ENCODE measurements at places on chromosomes 1 and 21.

GRCh38 chr1:174736831-174737230, 262.9 kb upstream of the CACYBP start:
- no peak for DNase-seq

DNA sequence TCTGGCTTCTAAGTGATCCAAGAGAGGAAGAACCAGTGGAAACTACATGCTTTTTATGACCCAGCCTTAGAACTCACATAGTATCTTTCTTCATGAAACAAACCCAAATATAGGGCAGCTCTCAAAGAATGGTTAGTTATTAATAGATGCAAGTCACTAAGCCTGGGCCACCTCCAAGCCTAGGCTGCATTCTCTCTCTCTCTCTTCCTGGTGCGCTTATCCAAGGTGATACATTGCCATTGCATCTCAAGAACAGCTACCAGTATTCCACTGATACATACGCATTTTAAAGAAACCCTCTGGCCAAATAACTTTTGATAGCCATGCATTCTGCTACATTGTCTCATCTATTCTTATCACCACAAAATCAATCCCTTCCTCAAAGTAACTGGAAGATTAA, 455.6 kb upstream of the ADGRL2 start:
- no peak for DNase-seq

- no peak for DNase-seq
Measured at GRCh38 chr1:92968138-92969032, 7.1 kb upstream of the DIPK1A start.

GRCh38 chr1:193680247-193680923, 494.0 kb upstream of the B3GALT2 start:
- no peak for DNase-seq

GRCh38 chr1:117664314-117664713, 58.5 kb downstream of the TENT5C start:
- no peak for DNase-seq

GRCh38 chr1:8396083-8396785, 78.3 kb downstream of the SLC45A1 start:
- no peak for DNase-seq

DNA sequence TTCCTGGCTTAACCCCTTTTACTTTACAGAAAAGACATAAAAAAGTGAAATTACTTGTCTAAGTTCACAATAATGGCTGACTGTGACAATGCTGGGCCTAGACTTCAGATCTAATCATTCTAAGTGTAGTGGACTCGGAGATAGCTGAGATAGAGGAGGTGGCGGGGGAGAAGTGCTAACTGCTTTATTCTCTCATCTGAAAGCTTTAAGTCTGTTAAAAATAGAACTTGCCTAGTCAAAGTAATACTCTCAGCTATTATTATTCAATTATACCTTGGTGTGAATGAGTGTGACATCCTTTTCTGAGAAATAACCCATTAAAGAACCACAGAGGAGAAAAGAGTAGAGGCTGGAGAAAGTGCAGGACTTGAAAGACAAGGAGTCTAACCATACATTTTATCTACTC, 96.1 kb upstream of the OLIG2 start:
- no peak for DNase-seq

GRCh38 chr21:37045556-37045955, 27.3 kb downstream of the PIGP start:
- no peak for DNase-seq

DNA sequence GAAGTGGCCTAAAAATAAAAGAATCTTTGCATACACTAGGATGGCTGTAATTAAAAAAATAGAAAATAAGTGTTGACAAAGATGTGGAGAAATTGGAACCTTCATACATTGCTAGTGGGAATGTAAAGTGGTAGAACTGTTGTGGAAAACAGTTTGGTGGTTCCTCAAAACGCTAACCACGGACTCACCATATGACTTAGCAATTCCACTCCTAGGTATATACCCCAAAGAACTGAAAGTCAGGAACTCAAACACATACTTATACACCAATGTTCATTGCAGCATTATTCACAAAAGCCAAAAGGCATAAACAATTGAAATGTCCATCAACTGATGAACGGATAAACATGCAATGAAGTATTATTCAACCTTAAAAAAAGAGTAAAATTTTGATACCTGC, 10.8 kb upstream of the HMGCL start:
- no peak for DNase-seq

GRCh38 chr1:31579374-31579773, 3.1 kb downstream of the TINAGL1 start:
- DNase-seq, result no peak

GRCh38 chr1:212967801-212968200, 17.5 kb downstream of the VASH2 start:
- DNase-seq, result no peak

- no peak for DNase-seq
Measured at GRCh38 chr1:228214921-228215662, 7.2 kb downstream of the OBSCN start.

DNA sequence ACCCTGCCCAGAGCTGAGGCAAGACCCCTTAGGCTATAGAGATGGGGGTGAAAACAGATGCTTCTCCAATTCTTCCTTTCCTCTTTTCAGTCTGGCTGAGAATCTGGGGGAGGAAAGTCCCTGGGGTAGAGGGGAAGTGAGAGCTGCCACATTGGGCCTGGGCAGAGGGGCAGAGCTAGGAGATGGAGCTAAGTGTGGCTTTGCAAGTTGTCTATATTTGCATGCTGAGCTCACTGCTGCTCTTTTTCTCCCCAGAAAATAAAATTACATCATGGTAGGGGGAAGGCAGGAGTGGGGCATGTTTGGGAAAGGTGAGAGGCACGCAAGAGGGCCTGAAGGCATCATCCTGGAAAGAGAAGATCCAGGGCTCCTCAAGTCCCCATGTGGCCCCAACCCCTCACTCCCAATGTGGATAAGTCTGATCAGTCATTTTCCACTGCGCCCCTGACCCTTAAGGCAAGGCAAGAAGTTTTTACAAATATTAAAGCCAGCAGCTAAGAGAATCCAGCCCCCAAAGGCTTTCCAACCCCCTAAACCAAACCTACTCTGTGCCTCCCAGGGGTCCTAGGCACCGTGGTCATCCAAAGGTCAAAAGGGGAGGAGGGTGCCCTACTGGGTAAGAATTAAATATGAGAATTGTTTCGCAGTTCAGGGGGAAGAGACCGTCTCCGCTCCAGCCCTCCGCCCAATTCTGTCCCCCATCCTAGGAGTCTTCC, 500 bp upstream of the PEA15 start:
- DNase-seq, result no peak

- no peak for DNase-seq
Measured at GRCh38 chr1:112855152-112855828, 100.7 kb downstream of the SLC16A1 start.

DNA sequence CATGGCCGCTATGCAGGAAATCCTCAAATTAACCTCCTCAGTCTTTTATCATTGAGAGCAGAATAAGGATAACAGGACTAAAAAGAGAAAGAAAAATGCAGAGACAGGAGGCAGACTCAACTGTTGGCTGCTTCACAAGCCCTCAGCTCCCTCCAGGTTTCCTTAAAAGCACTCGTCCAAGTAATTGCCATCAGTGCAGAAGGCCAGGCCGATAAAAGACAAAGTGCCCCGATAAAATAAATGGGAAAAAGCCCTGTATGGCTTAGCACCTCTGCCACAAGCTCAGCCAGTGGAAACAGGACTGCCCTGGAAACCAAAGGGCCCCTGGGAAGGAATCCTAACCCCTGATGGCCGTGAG, 8.1 kb downstream of the S100A6 start:
- DNase-seq, result no peak

- DNase-seq, result no peak
Measured at GRCh38 chr1:155300553-155301329, 497 bp downstream of the PKLR start.

- no peak for DNase-seq
Measured at GRCh38 chr1:244836135-244836521, 670 bp downstream of the COX20 start.

- no peak for DNase-seq
Measured at GRCh38 chr1:30362603-30362990, 360.8 kb downstream of the MATN1 start.

DNA sequence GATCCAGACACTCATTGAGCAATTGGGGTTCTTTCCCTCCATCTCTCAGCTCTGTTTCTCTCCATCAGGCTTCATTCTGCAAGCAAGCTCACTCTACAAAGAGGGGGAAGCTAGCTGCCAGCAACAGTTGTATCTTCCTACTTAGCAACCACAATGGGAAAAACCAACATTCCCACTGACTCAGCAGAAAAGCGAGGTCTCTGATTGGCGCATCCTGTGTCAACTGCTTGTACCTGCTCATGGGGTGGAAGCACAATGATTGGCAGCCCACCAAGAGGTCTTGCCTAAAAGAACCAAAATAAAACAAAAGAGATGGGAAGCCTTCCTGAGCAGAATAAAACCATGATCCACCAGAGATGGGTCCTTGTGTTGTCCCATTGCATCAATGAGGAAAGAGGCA, 4.0 kb upstream of the CDA start:
- DNase-seq, result no peak

DNA sequence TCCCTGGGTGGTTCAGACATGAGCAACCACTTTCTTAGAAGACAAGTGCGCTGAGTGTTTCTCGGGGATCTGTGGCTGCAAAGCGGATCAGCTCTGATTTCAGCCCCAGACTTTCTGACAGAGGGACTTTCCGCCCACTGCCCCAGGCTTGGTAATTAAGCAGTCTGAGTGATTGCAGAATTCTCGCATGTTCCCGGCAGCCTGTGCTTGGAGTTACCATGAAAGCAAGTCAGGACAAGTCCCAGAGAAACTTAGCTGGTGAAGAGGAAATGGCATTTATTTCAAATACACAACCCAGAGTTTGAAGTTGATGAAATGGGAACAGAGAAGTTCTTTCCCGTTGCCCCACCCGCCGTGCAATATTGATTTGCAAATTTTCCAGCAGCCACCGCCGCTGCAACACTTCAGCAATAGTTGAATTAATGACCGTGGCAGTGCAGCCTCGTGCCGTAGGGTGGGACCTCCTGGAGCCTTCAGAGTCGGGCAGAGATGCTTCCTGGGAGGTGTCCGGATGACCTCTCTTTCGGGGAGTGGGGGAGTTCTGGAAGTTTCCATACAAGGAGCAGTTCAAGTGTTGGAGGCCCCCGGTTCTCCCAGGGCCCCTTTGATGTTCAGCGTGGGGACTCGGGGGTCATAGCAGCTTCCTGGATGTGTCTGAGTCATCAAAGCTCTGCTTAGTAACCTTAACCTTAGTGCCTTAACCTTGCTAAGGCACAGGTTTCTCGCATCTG, 134.7 kb downstream of the KAZN start:
- no peak for DNase-seq

- no peak for DNase-seq
Measured at GRCh38 chr1:63458750-63459149, 64.3 kb downstream of the ITGB3BP start.

- no peak for DNase-seq
Measured at GRCh38 chr1:99438656-99439230, 174.5 kb downstream of the PLPPR4 start.

- no peak for DNase-seq
Measured at GRCh38 chr1:171152549-171152948, 32.6 kb upstream of the FMO2 start.

- no peak for DNase-seq
Measured at GRCh38 chr21:34833465-34833864, 164.7 kb downstream of the CLIC6 start.

DNA sequence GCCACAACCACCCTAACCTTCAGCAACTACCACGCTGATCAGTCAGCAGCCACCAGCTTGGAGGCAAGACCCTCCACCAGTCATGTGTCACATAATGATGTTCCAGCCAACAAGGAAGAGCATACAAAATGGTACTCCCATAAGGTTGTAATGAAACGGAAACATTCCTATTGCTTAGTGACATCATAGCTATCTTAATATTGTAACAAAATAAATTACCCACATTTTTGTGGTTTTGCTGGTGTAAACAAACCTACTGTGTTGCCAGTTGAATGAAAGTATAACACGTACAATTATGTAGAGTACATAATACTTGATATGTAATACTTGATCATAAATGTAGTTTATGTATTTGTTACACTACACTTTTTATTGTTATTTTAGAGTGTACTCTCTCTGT, 1363.2 kb upstream of the ADGRL4 start:
- no peak for DNase-seq

DNA sequence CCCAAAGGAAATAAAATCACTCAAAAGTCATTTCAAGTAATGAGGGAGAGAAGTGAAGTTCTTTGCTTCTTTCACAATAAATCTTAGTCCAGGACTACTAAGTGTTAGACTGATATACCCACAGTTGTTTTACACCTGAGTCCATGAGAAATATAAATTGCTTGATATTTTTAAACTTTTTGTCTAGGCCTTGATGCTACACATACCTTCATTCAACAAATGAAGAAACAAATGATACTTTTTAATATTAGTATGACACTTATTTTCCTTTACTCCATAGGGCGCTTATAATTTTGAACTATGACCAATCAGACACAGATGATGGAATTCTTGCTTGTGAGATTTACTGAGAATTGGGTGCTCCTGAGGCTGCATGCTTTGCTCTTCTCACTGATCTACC, at the start of gene OR14K1:
OR14K1 (plus strand) TSS at position 301 of the 400 bp plus-strand sequence; CDS start at position 301, 0 bp downstream.
- no peak for DNase-seq

GRCh38 chr1:919271-919872, 4.4 kb upstream of the SAMD11 start:
- DNase-seq, result no peak

DNA sequence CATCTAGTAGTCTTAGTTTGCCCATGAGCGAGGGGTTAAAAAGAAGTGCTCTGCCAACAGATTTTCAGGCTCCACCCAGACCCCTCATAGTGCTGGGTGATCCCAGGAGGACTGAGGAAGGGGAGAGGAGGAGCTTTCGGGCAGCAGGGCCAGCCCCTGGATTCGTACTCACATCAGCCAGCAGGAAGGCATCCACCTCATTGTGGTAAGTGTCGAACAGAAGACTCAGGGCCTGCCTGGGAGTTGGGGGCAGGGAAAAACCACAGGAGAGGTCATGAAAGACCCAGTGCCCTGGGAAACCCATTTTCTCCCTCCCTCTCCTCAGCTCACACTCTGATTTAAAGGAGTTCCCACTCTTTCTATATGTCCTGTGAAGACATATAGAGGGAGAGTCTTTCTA, 34.9 kb downstream of the PIK3C2B start:
- DNase-seq, result no peak

GRCh38 chr1:160567858-160568682, 11.2 kb downstream of the CD84 start:
- no peak for DNase-seq

GRCh38 chr1:91120421-91120820, 98.6 kb upstream of the ZNF644 start:
- no peak for DNase-seq

- no peak for DNase-seq
Measured at GRCh38 chr1:160713161-160713560, 1.5 kb upstream of the CD48 start.

DNA sequence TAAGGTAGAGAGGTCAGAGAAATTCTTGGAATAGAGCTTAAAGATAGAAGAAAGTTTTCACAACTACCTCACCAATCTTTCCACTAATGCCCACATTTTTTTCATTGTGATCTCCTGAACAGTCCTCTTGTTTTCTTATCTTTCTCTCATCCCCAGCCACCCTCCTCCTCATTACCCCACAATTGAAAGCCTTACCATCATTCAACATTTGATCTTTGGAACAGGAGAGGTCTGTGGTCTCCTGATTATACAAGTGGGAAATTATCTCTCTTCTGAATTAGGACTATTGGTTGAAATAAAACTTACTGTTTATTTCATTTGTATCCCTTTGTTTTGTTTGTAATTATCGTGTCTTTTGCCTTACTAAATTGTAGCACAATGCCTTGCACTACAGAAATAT, 29.6 kb downstream of the DNAH14 start:
- no peak for DNase-seq
